Lung microvascular endothelial cell (primary cell): ENCODE measurements at places on chromosomes 11 and 22.

- no peak for DNase-seq
Observed at GRCh38 chr11:122220321-122220720, 104.3 kb upstream of the BLID start.

DNA sequence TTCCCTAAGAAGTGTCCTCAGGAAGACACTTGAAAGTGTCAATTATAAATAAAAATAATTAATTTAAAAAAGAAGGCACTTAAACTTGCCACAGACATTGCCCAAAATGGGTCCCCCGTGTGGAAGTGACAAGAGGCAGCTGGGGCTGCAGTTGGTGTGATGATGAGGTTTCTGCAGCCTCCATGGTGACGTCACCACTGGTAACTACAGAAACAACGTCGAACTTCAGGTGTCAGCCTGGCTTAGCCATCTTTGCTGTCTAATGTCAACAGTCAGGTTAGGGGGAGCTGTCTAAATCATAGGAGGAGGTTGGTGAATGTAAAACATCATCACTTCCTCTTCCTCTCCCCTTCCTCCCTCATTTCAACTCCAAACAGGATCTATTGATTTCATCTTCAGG lies 328.6 kb downstream of the MN1 start:
- no peak for DNase-seq

- peak; percentile 11 for DNase-seq
Observed at GRCh38 chr11:76765863-76766350, 17.2 kb upstream of the TSKU start.

DNA sequence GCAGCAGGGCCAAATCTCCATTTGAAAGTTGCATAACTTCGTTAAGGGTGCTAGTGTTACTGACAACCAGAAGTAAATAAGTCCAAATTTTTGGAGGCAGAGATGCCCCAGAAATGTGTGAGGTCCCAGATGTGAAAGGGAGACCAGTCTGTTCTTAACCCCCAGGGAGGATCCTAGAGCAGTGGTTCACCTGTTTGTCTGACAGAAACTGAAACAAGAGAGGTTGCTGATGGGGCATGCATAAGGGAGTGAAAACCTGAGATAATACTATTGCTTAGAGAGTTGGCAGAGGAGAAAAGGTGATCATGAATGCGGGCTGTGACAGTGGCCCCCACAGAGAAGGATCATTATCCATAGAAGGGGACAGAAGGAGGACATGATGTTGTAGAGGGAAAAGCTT lies 3.8 kb downstream of the CBLIF start:
- no peak for DNase-seq

- no peak for DNase-seq
Observed at GRCh38 chr22:22897947-22898346, 10.3 kb downstream of the IGLL5 start.
